ENCODE measurements at places on chromosomes 3 and 15. TPM values are rescaled to one million over a fixed set of nuclear protein-coding genes. Genes with fewer than 3 reads are reported as not detected.

Gene CHRNA5
- 3.1 TPM for total RNA-seq

- no peak for DNase-seq
Observed at GRCh38 chr3:78887029-78887428, 880.8 kb downstream of the ROBO1 start.

GRCh38 chr3:188200481-188200880, 46.5 kb downstream of the LPP start:
- no peak for DNase-seq

- no peak for DNase-seq
Observed at GRCh38 chr3:138890555-138891187, 55.9 kb upstream of the PIK3CB start.

GRCh38 chr3:175149675-175150074, 290.5 kb downstream of the NAALADL2 start:
- no peak for DNase-seq

DNA sequence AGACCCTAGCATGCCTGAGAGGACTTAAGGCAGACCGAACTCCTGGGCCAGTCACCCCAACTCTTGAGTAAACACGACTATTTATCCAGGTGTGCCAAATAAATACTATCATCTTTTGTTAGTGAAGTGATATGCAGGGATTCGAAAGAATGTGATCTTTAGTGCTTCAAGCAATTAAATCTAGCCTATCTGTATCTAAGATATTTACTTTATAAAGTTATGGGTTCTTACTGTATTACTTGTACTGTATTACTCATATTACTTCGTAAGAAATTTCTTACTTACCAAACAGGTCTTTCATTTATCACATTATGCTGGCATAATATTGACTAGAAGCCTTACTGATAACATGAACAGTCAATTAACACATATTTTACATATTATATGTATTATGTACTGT, 211.6 kb upstream of the NECTIN3 start:
- DNase-seq, result no peak

Data from posterior vena cava (tissue), 2 donors.